ENCODE measurements at places on chromosomes 6 and 20.

DNA sequence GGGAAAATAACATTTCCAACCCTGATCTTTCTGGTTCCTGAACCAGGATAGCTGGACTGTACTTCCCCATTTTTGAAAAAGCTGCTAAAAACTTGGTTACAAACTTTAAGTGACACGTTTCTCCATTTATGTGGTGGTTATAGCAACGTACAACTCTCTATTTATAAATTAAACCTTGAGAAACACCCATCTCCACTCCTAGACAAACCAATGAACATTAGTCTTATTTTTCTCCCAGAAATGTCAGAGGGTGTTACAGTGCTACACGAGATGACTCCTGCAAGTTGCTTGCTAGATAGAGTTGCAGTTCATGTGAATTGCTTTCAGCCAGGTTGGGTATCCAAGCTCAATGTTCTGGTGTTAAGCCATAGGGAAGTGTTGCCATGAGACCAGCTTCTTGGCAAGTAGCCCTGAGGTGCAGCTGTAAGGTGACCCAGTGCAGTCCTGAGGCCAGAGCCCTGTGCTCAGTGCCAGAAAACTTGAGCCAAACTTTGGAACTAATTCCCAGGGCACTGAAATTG is 51.3 kb upstream of the REV3L start:
- DNase-seq, result no peak

DNA sequence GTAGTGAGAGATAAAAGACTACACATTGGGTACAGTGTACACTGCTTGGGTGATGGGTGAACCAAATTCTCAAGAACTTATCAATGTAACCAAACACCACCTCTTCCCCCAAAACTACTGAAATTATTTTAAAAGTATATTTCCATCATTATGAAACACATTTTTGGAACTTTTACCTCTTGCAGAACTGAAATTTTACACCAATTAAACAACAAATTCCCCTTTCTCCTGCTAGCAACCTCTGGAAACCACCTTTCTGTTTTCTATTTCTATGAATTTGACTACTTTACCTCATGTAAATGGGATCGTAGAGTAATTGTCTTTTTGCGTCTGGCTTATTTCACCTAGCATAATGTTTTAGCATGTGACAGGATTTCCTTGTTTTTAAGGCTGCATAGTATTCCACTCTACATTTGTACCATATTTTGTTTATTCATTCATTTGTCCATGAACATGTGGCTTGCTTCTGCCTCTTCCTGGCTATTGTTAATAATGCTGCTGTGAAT is 149.9 kb upstream of the PHACTR1 start:
- DNase-seq, result no peak

GRCh38 chr6:62400521-62401259 is 114.7 kb upstream of the KHDRBS2 start:
- DNase-seq, result no peak

- no peak for DNase-seq
These were observed 221.6 kb downstream of the LAMA2 start for GRCh38 chr6:129104560-129104959.

GRCh38 chr6:7239590-7239948 is 73.4 kb downstream of the SSR1 start:
- no peak for DNase-seq

- DNase-seq, result no peak
These were observed 7.3 kb downstream of the C6orf132 start for GRCh38 chr6:42135161-42135560.

DNA sequence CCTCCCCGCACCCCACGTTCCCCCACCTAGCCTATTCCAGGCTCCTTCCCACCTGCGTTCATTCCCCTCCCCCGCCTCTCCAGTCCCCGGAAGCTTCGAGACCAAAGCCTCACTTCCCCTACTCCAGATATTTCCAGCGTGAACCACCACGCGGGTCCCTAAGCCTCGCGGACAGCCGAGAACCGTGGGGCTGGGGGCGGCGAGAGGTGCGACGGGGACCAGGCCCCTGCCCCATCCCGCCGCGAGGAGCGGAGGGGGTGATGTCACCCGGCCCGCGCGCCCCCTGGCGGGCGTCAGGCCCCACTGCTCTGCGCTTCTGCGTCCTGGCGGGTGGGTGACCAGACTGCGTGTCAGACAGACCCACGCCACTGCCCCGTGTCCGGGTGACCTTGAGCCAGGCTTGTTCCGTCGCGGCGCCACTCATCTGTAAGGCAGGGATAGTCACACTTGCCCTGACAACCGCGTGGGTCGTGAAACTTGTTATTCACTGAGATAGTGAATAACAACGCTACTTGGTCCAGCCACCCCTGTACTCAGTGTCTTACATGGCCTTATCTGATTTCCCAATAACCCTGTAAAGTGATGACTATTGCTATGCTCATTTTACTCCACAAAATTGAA is 9.0 kb upstream of the HSP90AB1 start:
- DNase-seq, result peak; percentile 76

- DNase-seq, result no peak
These were observed 20.4 kb downstream of the ZNF184 start for GRCh38 chr6:27452496-27452897.

GRCh38 chr20:51249215-51249614 is 226.3 kb upstream of the KCNG1 start:
- no peak for DNase-seq

DNA sequence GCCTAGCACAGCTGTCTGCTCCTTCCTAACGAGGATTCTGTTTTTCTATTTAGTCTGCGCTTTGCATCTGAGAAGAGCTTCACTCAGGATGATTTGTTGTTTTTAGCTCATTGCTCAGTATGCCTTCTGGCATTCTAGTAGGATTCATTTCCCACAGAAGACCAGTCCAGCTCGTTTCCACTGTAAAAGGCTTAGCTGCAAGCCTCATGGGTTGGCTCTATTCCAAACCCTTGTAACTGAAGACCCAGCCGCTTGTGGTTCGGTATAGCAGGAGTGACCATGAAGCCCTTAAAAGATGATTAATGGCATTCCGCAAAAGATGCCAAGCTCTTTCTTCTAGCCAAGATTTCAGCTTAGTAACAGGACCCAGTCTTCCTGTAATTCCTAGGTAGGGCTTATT is 7.2 kb downstream of the ADGRF1 start:
- DNase-seq, result no peak

GRCh38 chr6:120608826-120609225 is 725.5 kb downstream of the TBC1D32 start:
- DNase-seq, result no peak

DNA sequence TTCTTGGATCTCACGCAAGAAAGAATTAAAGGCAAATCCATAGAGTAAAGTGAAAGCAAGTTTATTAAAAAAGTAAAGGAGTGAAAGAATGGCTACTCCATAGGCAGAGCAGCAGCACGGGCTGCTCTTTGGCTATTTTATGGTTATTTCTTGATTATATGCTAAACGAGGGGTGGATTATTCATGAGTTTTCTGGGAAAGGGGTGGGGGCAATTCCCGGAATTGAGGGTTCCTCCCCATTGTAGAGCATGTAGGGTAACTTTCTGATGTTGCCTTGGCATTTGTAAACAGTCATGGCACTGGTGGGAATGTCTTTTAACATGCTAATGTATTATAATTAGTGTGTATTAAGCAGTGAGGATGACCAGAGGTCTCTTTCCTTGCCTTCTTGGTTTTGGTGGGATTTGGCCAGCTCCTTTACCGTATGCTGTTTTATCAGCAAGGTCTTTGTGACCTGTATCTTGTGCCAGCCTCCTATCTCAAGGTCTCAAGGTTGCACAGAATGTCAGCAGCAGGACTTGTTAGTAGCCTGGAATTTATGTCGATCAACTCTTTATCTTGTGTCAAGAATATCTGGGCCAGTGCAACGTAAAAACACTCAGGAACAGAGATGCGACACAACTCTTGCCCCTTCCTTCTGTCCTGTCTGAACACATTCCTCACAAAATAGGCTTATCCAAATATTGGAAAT is 931.4 kb downstream of the QKI start:
- no peak for DNase-seq

GRCh38 chr20:7858734-7859250 is 81.5 kb downstream of the HAO1 start:
- no peak for DNase-seq

- no peak for DNase-seq
These were observed 1.5 kb downstream of the SNAP25 start for GRCh38 chr20:10219993-10220750.

- DNase-seq, result no peak
These were observed 32.5 kb downstream of the HLA-DPB1 start for GRCh38 chr6:33108307-33108706.
